ENCODE measurements at places on chromosomes 7 and 10.

- no peak for DNase-seq
These were observed 44.9 kb downstream of the CCDC71L start for GRCh38 chr7:106615808-106616707.

DNA sequence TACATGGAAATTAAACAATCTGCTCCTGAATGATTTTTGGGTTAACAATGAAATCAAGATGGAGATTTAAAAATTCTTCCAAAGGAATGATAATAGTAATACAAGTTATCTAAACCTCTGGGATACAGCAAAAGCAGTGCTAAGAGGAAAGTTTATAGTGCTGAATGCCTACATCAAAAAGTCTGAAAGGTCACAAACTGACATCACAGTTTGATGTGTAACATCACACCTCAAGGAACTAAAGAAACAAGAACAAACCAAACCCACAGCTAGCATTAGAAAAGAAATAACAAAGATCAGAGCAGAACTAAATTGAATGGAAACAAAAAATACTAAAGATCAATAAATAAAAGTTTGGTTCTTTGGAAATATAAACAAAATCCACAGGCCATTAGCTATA, 17.4 kb downstream of the ZFAND4 start:
- no peak for DNase-seq

- no peak for DNase-seq
These were observed 1.2 kb downstream of the PARP12 start for GRCh38 chr7:140061607-140061930.

- DNase-seq = no peak
These were observed 10.2 kb upstream of the TMEM254 start for GRCh38 chr10:80068270-80068669.

DNA sequence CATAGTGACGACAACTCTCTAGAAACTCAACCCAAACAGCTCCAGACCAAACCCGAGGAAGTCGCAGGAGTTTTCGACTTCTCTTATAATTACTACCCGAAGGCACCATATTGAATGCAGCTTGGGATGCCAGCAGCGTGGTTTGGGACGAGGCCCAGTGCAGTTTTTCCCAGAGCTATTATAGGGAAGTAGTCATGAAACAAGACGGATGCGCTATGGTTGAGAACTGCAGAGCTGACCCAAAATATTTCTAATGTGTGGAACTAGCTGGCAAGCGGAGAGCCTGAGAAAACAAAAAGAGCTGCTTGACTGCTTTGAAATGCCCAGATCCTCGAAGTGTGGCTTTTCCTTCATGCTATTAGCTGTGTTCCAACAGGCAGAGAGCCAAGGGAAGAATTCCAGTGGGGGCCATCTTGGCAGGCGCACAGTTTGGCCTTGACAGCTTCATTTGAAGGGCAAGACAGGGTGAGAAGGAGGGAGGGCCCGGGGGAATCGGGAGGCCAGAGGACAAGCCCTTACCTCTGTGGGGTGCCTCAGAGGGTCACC, 122.7 kb downstream of the CUL2 start:
- no peak for DNase-seq

GRCh38 chr10:43376828-43377423, 5.5 kb downstream of the FXYD4 start:
- no peak for DNase-seq

DNA sequence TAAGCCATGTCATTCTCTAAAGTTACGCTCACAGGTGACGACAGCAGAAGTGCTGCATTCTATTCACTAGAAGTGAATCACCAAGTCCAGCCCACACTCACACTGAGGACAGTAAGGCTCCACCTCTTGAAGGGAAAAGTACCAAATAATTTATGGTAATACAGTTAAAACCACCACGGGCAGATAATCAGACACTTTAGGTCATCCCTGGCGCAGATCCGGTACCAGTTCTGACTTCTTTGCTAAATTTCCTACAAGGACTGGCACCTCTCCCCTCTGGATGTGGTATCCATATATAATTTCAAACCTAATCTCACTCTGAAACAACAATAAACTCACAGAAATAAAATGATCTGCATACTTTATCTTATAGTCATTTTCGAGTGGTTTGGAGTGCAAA, 954.7 kb upstream of the GHITM start:
- DNase-seq = no peak

GRCh38 chr7:42549866-42550485, 313.0 kb upstream of the GLI3 start:
- DNase-seq = no peak

DNA sequence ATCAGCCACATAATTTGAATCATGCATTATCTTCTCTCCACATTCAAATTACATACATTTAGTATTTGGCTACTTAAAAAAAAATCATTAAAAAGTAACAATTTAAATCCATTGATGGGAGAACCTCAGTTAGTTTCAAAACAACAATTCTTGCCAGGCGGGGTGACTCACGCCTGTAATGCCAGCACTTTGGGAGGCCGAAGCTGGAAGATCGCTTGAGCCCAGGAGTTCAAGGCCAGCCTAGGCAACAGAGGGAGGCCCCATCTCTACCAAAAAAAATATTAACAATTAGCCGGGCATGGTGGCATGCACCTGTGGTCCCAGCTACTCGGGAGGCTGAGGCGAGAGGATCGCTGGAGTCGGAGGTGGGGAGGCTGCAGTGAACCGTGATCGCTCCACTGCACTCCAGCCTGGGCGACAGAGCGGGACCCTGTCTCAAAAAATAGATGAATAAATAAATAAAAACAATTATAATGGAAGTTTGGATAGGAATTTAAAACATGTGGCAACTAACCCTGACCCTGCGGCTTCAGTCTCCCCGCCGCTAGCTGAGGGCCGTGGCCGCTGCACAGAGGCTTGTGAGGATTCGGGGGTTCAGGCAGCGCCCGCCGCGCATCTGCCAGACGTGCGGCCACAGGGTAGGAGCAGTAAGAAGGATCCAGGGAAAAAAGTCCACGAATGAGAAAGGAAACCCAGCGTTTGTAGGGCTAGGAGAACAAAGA, 1.1 kb upstream of the CSGALNACT2 start:
- DNase-seq = no peak

Measured in AML-193 (cell line).